ENCODE measurements at places on chromosomes 4 and X.

- no peak for DNase-seq
These were observed 467.7 kb downstream of the NKX6-1 start for GRCh38 chr4:84031401-84031800.

DNA sequence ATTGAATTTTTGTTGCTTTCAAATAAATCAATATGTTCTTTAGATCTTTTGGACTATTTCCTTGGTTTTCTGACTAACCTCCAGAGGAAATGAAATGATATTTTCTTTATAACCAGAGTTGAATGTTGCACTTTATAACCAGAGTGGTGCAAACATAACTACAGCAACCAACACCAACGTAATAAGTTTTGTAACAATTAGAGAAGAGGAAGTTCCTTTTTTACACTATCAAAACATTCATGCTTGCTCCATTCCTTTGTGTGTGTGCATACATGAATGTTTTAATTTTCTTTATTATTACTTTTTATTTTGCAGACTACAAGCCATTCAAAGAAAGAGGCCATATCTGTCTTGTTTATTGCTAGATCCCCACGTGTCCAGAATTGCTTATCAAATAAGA, 193.0 kb upstream of the PPP3CA start:
- no peak for DNase-seq

DNA sequence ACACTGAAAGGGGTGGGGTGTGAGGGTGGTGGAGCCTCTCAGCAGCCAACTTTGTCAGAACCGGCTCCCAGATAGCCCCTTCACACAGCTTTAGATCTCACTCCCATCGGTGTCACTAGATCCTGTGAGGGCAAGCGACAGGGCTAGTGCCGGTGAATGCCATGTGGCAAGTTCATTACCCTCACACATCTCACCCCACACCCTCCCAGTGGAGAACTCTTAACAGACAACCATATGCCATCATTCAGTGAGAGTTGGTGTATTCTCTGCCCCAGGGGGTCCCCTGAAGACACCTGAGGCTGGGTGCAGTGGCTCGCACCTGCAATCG, 15.3 kb downstream of the SEPTIN6 start:
- DNase-seq = no peak

DNA sequence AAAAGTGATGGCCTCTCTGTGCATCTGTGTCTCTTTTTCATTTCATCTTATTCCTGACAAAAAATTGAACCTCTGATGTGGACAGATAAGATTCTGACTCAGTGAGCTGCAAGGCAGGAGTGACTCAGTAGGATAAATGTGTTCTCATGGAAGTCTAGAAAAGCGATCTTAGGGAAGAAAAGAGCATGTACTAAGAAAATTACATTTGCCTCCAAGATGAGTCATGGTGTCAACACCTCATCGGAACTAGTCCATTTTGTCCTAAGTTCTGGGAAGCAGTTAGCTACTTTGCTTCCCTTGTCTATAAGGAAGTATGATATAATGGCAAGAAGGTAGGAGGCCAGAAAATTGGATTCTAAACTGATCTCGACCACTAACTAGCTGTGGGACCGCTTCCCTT, 83.5 kb upstream of the AFF2 start:
- no peak for DNase-seq

GRCh38 chr4:1244081-1244977, 4.6 kb downstream of the CTBP1 start:
- no peak for DNase-seq

GRCh38 chr4:185115827-185116232, 27.2 kb upstream of the SLC25A4 start:
- no peak for DNase-seq

DNA sequence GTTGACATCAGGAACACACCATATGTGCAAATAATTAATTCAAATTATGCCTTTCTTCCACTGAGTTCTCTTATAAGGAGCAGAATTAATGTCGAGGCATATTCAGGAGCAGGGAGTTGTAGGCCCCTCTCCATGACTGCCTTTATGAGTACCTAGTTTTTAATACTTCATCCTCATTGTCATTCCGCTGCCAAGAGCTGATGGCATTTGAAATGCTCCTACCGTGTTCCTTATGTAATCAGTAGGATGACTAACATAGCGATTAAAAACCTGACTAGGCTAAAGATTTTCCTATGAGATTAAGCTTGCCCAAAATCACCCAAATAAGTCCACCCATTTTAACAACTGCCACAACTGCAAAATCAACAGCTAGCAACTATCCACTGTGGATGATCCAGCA, 220.6 kb downstream of the DHX15 start:
- no peak for DNase-seq

GRCh38 chr4:152848508-152848907, 68.8 kb downstream of the ARFIP1 start:
- no peak for DNase-seq

DNA sequence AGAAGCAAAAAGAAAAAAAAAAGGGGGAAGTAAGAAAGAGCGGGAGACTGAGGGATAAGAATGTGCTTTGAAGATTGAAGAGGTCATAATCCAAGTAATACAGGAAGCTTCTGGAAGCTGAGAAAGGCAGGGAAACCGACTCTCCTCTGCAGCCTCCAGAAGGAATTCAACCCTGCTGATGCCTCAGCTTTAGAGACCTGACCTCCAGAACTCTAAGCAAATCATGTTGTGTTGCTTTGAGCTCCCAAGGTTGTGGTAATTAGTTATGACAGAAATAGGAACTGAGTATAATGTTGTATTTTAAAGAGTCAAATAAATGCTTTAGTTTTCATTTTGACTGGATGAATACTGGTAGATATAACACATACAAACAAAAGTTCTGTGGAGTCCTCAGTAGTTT, 48.0 kb upstream of the FAT1 start:
- no peak for DNase-seq

DNA sequence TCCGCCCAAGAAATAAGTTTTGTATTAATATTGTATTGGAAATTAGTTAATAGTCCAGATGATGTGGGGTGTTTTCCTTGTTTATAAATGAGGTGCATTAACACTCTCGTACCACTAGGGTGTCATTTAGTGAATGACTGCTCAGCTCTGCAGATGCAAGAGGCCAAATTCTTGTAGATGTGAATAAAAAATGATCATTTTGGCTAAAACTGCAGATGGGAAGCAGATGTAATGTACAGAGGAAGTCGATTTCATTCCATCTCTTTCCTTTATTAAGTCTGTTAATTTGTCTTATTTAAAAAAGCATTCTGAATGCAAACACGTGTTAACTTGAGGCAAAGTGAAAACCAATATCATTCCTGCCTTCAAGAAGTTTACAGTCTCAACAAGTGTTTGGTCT, 108.1 kb downstream of the DHX15 start:
- DNase-seq = no peak

DNA sequence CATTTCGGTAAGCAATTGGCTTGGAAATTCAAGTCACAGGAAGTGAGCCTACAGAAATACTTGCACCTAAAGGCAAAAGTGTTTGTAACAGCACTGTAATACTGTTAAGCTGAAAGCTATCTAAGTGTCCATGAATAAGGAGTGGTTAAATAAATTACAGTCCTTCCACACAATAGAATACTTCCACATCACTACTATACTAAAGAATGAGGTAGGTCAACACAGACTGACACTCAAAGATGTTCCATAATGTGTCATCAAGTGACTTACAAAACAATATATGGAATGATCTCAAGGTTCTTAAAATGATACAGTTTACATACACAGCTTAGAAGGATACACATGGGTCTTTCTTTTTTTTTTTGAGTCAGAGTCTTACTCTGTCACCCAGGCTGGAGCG, 27.0 kb downstream of the SLC10A6 start:
- DNase-seq = no peak

DNA sequence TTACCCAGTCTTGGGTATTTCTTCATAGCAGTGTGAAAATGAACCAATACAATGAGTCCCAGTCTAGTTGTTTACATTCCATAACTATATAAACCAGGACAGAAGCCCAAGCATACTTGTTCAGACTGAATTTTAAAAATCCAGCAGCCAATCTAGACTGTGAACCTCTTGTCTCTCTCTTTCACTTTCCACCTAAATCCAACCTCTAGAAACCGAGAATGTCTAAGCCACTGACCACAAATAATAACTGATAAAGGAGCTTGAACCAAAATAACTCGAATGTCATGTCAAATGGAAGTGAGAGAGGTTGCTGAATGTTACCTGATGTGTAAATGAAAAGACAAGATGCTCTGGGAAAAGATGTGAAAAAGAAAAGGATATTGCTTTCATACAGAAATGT, 544.7 kb downstream of the NLGN4X start:
- DNase-seq = no peak

DNA sequence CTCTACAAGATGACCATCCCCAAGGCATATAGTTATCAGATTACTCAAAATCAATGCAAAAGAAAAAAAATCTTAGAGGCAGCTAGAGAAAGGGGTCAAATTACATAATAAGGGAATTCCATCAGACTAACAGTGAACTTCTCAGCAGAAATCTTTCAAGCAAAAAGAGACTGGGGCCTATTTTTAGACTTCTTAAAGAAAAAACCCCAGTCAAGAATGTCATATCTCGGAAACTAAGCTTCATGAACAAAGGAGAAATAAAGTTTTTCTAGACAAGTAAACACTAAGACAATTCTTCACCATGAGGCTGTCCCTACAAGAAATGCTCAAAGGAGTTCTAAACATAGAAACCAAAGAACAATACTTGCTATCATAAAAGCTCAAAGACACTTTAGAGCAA, 51.7 kb downstream of the RAB28 start:
- DNase-seq = no peak

DNA sequence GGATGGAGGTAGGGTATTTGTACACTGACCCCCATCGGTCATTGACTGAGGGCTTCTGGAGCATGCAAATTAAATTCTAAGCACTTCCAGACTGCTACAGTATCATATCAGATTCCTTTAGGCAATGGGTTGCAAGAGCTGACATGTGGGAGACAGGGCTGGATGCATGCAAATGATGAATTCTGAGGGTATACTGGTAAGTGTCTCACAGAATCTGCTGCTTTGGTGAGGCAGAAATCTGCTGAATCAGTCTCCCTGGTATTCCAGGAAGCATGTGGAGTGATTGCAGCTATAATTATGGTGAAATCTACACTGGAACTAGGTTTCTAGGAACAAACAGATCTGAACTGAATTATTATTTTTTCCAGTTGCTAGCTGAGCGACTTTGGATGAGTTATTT, 684.9 kb upstream of the MAGEB2 start:
- no peak for DNase-seq

DNA sequence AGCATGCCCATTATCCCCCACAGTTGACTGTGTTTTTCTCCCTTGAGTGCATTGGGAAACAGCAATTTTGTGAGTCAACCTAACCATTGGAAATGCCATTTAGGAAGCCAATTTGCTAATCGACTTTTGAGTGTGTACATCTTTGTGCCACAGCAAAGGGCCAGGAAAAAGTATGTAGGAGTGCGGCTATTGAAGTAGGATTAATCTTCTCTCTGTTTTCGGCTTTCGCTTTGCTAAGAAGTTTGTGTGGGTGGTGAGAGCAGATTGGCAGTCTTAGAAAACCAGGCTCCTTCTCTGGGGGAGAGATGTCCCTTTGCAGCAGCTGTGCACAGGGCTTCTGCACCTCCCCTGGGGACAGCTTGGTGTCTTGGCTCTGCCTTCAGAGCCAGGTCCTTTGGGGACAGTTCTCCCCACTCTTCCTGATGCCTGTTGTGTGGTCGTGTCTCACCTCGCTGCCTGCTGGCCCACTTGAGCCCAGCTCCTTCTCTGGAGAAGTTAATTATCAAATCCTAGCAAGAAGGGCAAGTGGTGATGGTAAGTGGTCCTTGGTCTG, 74.5 kb downstream of the GEMIN8 start:
- DNase-seq = no peak

GRCh38 chr4:26788341-26788733, 72.3 kb upstream of the STIM2 start:
- no peak for DNase-seq

- no peak for DNase-seq
These were observed 17.7 kb downstream of the MID1 start for GRCh38 chrX:10602646-10603045.

GRCh38 chr4:82957045-82957444, 53.6 kb downstream of the LIN54 start:
- no peak for DNase-seq

DNA sequence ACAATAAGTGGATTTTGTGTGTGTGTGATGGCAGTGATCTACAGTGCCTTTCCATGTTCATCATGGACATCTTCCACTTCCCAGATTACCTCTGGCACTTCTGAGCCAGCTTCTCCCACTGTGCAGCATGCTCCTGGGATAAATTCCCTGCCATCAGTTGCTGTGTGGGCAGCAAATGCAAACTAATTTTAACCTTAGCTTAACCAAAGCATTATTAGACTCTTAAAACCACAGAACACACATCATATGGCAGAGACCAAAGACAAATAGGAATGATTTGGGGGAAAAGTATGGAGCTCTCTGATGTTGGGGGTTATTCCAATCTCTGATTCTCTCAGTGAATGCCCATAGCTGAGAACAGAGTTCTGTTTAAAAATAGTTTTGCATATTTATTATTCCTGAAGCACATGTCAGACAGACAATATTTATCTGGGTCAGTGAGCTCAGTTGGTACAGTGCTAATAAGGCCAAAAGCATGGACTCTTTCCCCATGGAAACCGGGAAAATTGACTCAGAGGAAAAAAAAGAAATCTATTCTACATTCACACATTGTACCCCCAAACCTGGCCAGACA, 567.4 kb downstream of the IQCM start:
- no peak for DNase-seq

GRCh38 chr4:3822230-3822947, 56.2 kb downstream of the ADRA2C start:
- no peak for DNase-seq

DNA sequence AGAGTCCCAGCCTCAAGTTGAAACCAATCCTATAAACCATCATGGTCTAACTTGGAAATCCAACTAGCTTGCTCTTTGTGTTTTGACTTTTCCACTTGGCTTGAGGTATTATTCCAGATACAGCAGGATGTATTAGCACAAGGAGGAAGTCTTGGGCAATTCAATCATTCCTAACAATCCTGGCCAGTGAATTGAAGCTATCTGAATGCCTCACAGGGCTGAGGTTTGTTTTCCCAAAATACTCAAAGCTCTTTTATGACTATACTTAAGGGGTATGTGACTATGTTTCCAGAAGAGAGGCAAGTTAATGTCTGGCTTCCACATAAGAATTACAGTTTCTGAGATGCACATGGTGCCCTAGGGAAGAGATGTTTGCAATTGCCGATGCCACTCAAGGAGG, 66.8 kb upstream of the SH3RF1 start:
- DNase-seq = no peak

DNA sequence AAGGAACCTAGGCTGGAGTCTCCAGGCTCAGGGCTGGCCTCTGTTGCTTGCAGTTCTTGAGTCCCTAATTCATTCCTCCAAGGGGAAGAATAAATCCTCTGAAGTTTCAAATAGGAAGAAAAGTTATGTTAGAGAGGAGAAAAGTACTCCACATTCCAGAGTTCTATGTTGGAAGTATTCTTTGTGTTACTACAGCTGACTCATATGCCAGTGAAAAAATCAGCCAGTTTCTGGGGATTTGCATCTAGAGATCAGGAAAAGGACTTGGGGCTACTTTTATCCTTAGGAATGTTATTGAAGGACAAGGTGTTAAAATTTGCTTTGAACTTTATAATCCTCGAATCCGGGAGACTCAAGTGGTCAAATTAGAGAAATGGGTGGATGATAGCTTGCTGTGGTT, 11.7 kb upstream of the NUDT9 start:
- DNase-seq = no peak

GRCh38 chr4:6154875-6155274, 45.5 kb downstream of the JAKMIP1 start:
- DNase-seq = no peak
